Choroid plexus epithelial cell (primary cell): ENCODE measurements at places on chromosomes 2 and 18.

GRCh38 chr18:67954594-67954993 is 438.1 kb upstream of the DSEL start:
- no peak for DNase-seq

DNA sequence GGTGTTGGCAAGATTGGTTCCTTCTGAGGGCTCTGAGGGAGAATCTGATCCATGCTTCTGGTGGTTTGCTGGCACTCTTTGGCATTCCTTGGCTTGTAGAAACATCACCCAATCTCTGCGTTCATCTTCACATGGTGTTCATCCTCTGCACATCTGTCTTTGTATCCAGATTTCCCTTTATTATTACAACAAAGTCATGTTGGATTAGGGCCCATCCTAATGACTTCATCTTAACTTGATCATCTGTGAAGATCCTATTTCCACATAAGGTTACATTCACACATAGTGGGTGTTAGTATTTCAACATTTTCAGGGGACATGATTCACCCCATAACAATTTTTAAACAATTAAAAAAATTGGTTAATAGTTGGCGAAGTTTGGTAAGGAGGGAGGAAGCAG is 177.4 kb upstream of the CWC22 start:
- peak; percentile 72 for DNase-seq

DNA sequence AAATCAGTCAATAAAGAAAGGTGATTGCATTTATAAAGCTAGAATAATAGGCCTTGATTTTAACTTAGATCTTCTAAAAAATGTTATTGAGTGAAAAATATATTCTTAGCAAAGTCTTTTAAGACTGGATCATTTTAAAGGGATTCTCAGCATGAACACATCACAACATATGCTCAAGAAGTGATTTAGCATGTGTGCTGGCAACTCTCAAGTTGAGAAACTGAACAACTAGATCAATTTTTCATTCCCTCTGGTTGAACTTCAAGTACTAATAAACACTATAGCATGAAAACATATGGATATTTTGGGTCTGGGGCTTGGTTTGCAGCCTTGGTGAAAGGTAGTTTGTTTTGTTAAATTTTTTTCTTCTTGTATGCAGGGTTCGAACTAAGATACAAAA is 107.8 kb upstream of the PNPT1 start:
- no peak for DNase-seq

DNA sequence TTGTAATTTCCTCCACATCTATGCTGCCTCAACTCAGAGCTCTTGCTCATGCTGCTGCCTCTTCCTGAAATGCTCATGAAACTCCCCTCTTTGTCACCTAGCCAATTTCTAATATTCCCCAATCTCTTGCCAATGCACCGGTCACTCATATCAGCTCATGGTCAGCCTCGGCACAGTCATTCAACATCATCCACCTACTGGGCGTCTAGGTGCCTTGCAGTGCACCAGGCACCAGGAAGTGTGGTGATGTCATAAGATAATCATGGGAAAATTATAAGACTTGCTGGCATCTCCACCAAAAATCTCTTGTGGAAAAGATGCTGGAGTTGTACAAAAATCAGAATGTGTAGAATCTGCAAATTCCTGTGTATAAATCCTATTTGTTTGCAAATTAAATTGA is 52.6 kb upstream of the RAB27B start:
- peak; percentile 88 for DNase-seq

DNA sequence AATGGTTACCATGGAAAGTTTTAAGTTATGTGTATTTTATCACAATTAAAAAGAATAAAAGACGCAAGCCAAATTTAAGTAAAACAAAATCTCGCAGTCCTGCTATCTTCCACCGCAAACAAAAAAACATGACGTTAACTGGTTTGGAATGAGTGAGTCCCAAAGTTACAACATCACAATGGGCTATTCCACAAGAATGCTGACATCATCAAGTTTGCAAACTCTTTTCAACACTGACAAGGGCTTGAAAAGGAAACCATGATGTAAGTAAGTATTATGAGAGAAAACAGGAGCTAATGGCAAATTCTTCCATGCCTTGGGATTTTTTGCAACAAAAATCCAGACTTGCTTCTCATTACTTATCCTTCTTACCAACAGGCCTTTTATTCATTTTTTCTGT is 31.1 kb downstream of the SIGLEC15 start:
- DNase-seq = peak; percentile 97

DNA sequence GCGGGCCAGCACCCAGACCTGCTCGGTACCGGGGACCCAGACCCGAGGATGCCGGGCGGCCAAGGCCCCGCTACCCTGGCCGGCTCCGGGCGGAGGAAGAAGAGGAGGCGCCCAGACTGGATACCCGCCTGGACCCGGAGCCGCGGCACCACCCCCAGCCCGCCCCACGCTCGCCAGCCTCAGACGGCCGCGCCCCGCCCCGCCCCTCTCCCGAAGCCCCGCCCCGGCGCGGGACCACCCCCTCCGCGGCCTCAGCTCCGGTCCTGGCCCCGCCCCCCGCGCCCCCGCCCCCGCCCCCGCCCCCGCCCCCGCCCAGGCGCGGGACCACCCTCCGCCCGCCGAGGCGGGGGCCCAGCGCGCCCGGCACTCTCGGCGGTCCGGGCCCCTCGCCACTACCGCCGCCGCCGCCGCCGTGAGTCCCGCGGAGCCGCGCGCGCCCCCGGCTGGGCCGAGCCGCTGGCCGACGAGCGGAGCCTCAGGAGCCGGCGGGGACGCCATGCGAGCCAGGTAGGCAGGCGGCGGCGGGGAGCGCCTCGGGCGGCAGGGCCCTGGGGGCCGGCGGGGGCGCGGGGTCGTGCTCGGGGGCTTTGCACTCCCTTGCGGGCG is at the start of gene SH3BP4:
SH3BP4 (plus strand) TSS at position 354 of the 606 bp plus-strand sequence. CDS start 82,986 bp downstream, outside the sequence.
- peak; percentile 81 for DNase-seq

GRCh38 chr18:3525870-3526420 is 76.0 kb downstream of the TGIF1 start:
- DNase-seq = peak; percentile 17

GRCh38 chr18:46040747-46041104 is 31.3 kb downstream of the PSTPIP2 start:
- no peak for DNase-seq

DNA sequence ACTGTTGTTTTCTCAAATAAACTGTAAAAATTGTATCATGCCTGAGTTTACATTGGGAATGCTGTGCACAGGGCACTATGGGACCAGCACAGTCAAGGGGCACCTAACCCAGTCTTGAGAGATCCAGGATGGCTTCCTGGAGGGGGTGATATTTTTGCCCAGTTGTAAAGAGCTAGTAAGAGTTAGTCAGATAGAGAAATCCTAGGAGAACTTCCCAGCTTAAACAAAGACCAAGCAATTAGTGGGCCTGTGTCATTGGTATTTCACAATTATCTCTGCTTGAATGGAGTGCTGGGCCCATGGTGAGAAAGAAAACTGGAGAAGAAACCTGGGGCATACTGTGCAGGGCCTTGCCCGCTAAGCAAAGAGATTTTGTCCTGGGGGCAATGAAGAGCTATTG is 12.2 kb downstream of the XDH start:
- no peak for DNase-seq

DNA sequence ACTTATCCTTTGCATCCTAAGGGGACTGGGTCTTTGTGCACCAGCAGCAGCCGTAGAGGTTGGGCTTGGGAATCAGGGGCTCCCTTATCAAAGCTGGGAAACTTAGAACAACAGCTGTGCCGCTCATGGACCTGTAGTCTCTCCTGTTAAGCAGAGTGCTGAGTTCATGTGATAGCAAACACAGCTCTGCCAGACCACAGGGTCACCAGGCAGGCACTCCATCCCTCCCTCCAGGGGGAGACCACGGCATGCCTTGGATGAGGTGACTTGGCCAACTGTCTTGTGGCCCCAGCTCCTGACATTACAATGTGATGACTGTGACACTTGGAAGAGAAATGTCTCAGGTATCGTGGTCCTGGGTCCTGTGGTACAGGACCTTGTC is 60.0 kb downstream of the DGKD start:
- no peak for DNase-seq

DNA sequence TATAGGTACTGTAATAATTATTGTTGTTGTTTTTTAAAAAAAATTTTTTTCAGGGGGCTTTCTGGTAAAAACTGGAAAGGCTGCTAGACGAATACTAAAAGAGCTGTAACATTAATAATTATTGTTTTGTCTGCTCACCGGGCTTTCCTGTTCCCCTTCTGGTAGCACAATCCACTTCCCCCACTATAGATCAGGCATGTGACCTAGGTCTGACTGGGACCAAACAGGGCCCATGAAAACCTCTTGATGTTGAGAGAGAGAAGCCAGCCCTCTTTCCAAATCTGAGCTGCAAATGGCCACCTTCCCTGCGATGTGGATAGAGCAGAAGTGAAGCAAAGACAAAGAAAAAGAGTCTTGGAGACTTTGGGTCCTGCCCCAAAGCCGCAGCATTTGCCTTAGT is 23.4 kb downstream of the SH2D6 start:
- no peak for DNase-seq

DNA sequence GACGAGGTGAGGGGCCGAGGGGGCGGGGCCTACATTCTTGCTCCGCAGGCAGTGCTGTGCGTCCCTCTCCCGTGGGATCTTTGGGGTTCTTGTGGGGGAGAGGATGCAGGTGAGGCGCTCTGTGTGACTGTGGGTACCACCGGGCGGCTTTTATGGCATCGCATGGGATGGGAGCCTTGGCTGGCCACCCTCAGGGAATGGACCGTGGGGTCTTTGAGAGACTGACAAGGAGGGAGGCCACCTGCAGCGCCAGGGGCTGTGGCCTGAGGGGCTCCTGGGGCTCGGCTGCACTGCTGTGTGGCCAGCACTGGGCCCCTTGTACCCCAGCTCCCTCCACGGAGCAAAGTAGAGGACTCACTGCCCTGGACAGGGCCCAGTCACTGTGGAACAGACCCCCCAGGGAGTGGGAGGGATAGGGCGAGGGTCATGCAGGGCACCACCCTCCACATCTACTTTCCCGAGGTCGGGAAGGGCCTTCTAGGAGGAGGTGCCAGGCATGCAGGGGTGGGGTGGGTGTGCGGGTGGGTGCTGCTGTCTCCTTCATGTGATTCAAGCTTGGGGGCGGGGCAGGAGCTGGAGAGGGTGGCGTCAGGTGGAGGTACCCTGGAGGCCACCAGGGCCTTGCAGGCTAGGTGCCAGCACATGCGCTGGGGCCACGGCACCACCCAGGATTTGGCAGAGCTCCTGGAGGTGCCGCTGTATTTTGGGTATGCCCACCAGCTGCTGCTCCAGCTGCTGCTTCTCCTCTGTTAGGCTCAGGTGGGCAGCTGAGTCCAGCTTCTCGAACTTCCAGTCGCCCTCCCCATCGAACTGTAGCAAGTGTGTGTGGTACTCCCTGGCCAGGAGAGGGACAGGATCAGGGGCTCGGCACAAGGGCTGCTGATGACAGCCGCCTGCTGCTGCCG is 1072.4 kb downstream of the RPIA start:
- DNase-seq = no peak

DNA sequence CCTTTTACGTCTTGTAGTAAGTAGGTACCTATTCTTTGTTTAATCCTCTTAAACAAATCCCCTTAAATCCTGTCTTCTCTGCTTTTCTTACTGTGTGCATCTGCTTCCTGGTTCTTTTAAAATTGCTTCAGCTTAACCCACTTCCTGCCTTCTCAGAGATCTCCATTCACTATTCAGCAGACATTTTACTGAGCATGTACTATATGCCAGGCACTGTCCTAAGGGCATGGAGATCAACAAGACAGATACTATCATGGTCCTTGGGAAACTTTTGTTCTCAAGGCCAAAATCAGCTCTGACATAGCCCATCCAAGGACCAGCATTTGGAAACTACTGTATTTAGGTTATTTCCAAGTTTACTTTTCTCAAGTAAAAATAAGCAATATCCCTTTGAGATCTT is 227.5 kb downstream of the TPGS2 start:
- no peak for DNase-seq

GRCh38 chr2:207988975-207989374 is 36.4 kb downstream of the PLEKHM3 start:
- no peak for DNase-seq

DNA sequence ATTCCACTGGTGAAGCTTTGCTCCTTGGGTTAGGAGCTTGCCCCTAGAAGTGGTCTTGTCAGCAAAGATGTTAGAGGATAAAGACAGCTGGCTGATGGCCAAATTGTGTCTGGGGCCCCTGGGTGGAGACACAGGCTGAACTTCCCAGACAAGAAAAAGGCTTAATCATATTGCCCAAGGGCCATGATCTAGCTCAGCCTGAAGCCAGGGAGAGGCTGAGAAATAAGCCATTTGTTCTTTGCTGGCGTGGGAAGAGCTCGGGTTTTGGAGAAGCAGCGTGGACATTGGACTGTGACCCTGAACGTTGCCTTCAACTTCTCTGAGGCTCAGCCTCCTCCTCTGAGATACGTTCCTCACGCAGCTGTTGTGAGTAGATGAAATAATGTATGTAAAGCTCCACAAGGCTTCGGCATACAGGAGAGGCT is 153.0 kb downstream of the ZFP36L2 start:
- DNase-seq = peak; percentile 82

- DNase-seq = peak; percentile 39
Observed at GRCh38 chr2:108621087-108621559, 86.9 kb downstream of the LIMS1 start.

DNA sequence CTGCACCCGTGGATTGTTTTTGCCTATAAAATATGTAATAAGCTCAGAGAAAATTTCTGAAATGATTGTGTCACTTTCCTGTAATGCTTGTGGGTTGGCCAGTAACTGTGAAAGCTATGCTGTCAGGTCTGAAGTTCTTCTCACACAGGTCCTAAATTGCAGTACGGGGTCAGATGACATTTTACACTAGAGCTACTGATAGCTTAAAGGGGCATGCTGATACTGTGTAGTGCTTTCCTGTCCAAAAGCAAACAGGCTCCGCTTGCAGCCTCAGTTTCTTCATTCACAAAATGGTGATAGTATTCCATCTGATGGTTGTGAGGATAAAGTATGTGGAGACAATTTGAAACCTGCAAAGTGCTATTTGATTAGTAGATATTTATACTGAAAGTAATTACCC is 7.6 kb upstream of the FARSB start:
- DNase-seq = no peak

- DNase-seq = no peak
Observed at GRCh38 chr2:219278655-219279150, 463 bp upstream of the DNAJB2 start.

DNA sequence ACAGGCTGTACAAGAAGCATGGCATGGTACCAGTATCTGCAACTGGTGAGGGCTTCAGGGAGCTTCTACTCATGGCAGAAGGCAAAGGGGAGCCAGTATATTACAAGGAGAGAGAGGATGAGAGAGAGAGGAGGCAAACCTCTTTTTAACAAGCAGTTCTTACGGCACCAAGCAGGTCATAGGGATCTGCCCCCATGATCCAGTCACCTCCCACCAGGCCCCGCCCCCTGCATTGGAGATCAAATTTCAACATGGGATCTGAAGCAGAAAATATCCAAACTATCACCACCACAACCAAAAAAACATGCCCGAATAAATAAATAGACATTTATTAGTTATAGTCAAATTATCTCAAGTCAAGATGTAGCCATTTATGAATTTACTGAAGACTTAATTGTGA is 14.5 kb upstream of the SLC35F5 start:
- DNase-seq = no peak
